ENCODE measurements at places on chromosomes 2 and 18.

DNA sequence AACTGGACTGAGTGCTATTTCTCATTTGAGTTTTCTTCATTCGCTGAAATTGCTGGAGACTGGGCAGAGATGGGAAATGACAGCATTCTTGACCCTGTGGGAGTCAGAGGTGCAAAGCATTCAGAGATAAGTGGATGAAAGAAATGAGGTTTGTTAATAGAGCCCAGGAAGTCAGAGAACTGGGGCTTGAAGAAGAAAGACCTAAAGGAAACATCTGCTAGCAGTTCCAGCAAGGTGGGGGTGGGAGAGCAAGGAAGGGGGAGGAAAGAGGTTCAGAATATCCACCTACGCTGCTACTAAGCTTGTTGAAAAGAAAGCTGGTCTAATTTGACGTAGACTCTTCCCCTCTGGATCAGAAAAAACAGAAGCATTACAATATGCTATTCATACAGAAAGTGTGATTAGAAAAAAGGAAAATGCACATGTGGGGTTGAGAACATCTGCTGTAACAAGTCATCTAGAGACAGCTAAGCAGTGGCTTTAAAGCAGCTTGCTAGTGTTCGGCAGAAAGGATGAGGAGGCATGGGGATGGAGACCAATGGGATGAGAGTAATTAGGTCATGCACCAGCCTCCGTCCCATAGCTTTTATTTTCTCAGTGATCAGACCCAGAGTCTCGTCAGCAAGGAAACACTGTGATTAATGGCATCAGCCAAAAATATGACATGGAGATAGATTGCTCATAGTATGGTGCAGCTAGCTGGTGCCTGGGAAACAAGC is 29.7 kb downstream of the NAB1 start:
- DNase-seq, result peak; percentile 18

DNA sequence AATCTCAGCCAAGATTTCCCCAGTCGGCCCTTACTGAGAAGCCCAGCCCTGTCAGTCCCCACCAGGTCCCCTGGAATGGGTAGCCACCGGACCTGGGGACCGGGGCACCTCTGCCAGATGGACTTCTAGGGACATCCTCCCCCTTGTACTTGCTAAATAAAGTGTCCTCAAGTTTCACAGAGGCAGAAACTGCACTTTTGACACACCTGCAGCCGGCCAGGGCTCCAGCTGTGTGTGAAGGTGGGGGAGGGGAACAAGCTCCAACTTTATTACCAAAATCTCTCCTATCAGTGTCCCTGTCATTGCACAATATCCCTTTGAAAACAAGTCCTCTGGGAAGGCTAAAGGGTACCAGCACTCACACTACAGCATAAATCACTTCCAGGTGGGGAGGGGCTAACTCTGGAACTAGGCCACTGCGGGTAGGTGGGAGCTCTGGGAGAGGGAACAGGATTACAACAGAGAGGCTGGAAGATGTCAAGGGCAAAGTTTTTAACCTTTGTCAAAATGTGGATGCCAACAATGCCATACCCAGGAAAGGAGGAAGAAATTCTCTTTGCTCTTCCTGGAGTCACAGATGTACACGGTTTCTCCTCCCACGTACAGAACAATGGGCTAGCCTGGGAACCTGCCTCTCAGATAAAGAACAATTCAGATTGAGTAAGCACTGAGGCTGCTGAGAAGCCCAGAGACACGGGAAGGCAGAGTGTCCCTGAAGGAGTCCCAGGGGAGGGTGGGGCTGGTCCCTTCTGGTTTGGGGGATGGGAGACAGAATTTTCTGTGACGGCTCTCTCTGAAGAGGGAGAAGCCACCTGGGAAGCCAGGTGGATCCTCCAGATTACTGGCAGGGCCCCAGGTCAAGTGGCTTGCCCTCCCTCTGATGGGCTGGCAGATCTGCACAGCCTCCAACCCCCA is 11.0 kb downstream of the SDC1 start:
- DNase-seq, result no peak

- DNase-seq, result no peak
These were observed 25.2 kb downstream of the SDC1 start for GRCh38 chr2:20199633-20200270.

GRCh38 chr2:69545477-69545932 is 98.0 kb downstream of the AAK1 start:
- DNase-seq, result no peak

GRCh38 chr2:41194230-41194629 is 742.3 kb upstream of the SLC8A1 start:
- peak; percentile 71 for DNase-seq

GRCh38 chr2:30639836-30640235 is 167.4 kb downstream of the CAPN13 start:
- no peak for DNase-seq

GRCh38 chr2:142307086-142307485 is 176.3 kb upstream of the LRP1B start:
- no peak for DNase-seq

DNA sequence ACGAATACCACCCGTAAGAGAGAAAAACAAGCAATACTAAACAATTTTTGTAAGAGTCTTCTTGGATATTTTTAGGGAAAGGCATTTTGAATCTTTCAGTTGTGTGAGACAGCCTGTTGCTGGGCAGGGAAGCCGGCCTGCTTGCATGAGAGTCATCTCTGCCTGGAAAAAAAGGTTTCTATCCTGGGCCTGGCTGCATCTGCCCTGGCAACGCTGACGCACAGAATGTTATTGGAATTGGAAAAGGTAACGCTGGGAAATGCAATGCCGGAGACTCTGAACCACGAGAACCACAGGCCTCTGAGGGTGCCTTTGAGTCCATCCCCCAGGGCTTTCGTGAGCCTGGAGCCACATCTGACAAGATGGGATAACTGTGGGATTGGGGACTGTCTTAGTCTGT is 17.9 kb upstream of the NPAS2 start:
- DNase-seq, result no peak

- DNase-seq, result no peak
These were observed 92.9 kb upstream of the CSRNP3 start for GRCh38 chr2:165376571-165376975.

GRCh38 chr18:24922491-24922890 is 429.5 kb downstream of the ZNF521 start:
- DNase-seq, result no peak

DNA sequence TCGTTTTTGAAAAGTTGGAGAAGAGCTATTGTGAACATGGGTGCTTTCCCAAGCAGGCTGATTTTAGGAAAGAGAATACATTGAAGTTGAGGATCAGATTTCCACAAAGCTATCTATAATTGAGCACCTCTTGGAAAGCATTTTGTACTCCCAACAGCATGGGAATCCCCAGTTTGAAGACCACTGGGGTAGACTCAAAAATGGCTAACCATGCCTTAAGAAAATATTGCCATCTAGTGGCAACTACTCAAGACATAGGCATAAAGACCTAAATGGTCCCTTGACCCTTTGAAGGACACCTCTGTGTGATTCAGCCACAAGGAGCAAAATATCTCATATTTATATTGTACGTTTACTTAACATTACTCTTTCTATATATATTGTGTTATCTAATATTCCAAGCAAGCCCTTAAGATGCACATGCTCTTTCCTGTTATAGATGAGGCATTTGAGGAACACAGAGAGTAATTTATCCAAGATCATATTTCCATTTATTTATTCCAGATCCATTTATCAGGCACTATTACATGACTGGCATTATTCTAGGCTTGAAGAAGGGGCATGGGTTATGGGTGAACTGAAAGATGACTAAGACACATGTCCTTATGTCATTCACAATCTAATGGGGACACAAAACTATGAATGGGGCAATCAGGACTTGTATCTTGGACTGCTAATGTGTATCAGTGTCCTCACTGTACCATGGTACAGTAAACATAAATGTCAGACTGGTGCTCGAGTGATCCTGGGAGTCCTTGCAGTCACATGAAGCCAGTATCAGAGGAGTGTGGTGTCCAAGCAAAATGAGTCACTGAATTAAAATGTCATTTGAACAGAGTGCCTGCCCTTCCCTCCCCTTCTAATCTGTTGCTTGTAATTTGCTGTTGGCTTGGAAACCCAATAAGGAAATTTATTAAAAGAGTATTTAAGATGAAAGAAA is 121.0 kb upstream of the XPO1 start:
- peak; percentile 42 for DNase-seq

GRCh38 chr2:19158211-19158610 is 200.2 kb downstream of the OSR1 start:
- no peak for DNase-seq

DNA sequence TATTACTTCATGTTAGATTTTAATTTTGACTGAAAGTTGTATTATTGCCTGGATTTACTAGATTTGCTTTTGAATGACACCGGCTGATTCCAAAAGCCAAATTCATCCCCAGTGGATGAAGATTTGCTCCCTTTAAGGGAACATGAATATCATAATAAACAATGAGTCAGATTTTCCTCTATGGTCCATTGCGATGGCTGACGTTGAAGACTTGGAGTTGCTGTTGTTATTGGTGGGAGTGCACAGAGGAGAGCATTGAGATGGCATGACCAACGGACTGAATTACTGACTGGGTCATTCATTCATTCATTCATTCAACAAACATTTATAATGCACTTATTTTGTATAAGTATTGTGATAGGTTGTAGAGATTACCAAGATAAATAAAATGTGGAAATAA is 33.4 kb upstream of the LYPD1 start:
- no peak for DNase-seq

GRCh38 chr2:124325667-124326440 is 300.8 kb downstream of the CNTNAP5 start:
- no peak for DNase-seq

DNA sequence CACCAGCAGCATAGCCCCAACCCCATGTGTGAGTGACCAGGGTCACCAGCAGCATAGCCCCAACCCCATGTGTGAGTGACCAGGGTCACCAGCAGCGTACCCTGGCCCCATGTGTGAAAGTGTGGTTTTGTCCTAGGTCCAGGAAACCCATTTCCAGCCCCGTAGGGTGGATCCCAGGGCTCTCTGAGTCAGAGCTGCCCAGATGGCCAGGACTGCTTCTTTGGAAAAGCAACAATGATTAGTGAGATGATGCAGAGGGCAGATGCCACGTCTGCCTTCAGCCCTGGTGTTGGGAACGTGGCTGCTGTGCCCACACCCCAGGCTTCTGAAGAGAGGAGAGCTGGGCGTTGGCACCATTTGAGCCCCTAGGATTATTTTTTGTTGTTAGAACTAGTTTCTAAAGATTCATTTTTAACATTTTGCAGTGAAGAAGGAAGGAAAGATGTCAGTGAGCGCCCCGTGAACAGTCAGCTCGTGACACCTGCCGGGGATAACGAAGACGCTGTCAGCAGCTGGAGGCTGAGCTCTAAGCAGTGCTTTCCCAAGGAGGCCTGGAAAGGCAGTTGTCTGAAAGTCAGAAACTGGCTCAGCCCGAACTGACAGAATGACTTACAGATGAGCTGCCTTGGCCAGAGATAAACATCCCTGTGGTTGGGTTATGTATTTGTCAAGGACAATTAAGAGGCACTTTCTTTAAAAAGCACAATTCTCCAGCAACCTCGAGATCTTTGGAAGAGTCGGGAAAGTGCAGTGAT is 32.1 kb upstream of the KCNG2 start:
- no peak for DNase-seq

- DNase-seq, result no peak
These were observed 46.9 kb upstream of the ARHGAP28 start for GRCh38 chr18:6682437-6683111.

GRCh38 chr18:49169037-49169521 is 218.3 kb upstream of the SMAD7 start:
- no peak for DNase-seq

GRCh38 chr2:58545300-58546280 is 304.5 kb upstream of the FANCL start:
- no peak for DNase-seq

- peak; percentile 66 for DNase-seq
These were observed 2.2 kb downstream of the TGIF1 start for GRCh38 chr18:3451989-3452749.

DNA sequence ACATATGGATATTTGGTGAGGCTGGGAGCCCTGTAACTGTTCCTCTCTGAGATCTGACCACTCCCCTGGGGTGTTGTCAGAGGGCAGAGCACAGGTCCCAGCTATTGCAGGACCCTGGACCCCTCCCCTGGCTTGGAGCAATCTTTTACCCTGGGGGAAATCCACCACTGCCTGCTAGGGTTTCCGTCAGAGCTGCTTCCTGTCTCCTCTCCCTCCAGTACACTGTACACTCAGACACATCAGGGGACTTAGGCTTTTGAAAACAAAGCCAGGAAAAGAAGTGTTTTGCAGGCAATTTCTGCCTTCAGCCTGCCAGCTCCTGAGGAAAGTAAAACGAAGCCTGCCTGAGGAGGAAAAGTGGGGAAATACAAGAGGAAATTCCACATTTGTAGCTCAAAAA is 13.2 kb upstream of the CEP68 start:
- no peak for DNase-seq

DNA sequence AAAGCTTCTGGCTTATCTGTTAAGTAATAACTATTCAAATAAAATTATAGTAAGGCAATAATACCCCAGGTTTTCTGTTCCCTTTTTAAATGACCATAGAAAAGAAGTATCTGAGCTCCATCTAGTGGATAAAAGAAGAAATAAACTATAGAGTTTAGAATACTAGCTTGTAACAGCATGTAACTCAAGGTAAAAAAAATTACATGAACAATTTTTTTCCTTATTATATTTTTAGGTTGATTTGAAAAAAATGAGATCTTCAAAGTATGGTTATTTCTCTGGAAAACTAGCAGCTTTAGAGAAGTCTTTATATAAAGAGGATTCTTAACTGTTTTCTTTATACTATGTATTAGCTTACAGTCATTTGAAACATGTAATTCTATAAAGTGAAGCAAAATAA is 58.1 kb downstream of the NCKAP1 start:
- DNase-seq, result peak; percentile 27

DNA sequence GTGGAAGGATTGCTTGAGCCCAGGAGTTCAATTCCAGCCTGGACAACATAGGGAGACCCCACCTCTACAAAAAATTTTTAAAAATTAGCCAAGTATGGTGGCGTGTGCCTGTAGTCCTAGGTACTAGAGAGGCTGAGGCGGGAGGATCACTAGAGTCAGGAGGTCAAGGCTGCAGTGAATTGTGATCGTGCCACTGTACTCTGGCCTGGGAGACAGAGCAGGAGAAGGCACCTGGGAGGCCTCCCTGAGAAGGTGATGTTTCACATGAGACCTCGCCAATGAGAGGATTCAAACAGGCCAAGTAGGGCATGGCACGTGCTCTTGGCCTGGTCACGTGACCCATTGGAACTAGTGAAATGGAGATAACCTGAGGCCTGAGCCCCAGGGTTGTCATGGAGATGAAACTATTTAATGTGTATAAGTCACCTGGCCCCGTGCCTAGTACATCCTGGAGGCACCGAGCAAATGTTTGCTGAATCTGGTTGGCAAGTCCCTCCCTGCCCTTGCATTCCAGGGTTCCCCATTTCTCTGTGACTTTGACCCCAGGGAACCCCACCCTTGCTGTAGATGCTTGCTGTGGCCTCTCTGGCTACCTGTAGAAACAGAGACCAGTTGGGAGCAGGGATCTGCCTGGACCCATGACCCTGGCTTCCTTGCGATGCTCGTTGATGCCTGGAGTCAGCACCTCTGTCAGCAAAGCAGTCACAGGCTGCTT is 26.1 kb upstream of the ROCK2 start:
- DNase-seq, result no peak

Measured in fibroblast of skin of abdomen (primary cell).